ENCODE measurements at places on chromosomes 11 and 22.

DNA sequence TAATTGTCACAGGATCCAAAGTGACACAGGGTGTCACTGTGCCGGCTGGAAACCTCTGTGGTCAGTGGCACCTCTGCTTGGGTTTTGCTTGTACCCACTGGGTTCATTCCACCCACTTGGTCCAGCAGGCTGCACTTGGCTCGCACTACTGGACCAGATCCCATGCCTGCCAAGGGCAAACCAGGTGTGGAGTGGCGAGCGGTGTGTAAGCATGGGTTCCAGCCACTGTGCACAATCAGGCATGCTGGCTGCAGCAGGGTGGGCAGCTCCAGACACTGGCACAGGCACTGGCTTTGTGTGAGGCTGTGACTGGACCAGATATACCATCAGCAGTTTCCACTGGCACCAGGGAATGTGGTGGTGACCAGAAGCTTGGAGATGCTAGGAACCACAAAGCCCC lies 261.4 kb downstream of the KCNA4 start:
- no peak for DNase-seq

DNA sequence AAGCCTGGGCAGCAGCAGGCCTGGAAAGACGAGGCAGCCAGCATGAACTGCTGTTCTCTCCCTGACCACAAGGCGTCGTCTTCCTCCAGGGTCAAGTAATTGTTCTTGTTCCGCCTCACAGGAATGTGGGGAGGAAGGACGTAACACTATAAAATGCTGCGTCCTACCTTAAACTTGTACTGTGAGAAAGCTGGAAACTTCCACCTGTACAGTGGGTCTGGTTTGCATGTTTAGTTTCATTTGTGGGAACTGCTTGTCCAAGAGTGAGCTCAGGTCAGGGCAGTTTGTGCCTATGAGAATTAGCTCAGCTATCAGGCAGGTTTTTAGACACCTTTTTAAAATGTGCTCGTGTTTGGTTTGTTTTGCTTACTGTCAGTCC lies 55.2 kb downstream of the PANX1 start:
- peak; percentile 68 for DNase-seq

DNA sequence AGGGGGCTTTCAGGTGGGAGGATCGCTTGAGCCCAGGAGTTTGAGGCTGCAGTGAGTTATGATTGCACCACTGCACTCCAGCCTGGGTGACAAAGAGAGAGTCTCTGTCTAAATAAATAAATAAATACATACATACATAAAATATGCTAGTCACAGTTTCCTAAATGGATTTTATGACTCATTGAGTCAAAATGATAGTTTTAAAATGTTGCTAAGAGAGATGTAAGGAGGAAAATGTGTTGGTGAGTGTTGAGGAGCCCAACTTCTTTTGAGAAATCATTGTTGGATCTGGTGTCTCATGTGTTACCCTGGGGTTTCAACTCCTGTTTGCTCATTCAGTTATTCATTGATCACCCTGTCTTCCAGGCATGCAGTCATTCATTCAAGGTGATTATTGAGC lies 21.0 kb downstream of the PARVB start:
- no peak for DNase-seq

DNA sequence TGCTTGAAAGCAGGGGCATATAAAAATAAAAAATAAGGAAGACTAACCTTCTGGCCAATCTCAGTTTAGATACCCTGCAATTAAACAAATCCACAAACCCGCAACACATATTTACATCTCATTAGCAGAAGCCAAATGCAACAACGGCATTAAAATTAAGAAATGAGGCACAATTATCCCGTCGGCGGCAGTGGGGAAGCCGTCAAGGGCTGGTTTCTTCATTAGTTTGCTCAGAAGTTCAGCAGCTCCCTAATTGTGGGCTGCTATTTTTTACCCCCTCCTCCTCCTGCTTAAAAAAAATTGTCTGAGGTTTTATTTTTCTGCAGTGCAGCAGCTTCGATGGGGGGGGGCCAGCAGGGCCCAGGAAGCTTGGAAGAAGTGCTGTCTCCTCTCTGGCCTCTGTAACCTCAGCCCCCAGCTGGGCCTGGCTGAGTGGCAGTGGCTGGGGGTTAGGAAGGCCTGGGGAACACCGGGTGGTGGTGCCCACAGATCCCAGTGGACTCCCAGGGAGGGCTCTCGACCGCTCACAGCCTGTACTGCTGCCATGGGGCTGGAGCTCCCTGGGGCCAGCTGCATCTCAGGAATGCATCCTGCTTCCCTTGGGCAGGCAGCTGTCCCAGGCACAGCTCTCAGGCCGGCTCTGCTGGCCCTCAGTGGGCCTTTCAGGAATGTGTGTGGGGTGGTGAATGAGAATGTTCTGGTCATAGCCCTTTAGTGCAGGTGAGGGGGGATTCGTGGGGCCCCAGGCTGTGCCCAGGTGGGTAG lies 148.7 kb upstream of the B3GAT1 start:
- DNase-seq, result no peak

- DNase-seq, result no peak
These were observed 49.7 kb downstream of the GGTLC2 start for GRCh38 chr22:22694106-22694505.

DNA sequence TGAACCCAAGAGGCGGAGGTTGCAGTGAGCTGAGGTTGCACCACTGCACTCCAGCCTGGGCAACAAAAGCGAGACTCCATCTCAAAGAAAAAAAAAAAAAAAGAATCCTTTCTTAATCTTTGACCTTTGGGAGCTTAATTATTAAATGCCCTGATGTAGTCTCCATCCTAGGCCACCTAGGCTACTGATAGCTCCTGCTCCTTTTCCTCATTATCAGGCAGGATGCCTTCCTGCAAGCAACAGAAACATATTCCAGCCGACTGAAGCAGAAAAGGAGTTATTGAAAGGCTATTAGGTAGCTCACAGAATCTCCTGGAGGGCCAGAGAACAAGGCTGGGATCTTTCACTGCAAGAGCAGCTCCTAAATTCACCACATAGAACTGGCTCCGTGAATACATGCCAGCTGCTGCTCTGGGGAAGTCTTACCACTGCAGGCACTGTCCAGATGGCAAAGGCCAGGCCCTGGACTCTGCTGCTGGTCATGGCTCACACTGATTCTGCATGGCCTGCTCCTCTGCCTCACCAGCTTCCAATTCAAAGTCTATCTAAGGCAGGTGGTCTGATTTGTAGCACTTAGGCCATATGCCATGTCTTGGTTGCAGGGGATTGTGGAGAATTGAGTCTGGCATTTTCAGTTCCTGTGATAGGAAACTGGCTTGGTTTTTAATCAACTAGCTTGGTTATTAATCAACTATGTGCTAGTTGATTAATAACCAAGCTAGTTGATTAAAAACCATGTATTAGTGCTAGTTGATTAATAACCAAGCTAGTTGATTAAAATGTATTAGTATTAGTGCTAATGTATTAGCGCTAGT lies 26.0 kb upstream of the POLD3 start:
- no peak for DNase-seq

GRCh38 chr11:77467233-77467632 lies 6.7 kb downstream of the PAK1 start:
- DNase-seq, result no peak

- DNase-seq, result no peak
These were observed 752.9 kb downstream of the CNTN5 start for GRCh38 chr11:99773646-99774045.

- DNase-seq, result no peak
These were observed 55.3 kb downstream of the SHANK2 start for GRCh38 chr11:71197096-71197495.

- peak; percentile 95 for DNase-seq
These were observed 84.4 kb downstream of the MRTFA start for GRCh38 chr22:40552070-40552469.

GRCh38 chr11:35525501-35526175 lies at the start of gene PAMR1:
PAMR1 (minus strand) TSS chr11:35525616; CDS start chr11:35525585, 31 bp downstream.
- no peak for DNase-seq

DNA sequence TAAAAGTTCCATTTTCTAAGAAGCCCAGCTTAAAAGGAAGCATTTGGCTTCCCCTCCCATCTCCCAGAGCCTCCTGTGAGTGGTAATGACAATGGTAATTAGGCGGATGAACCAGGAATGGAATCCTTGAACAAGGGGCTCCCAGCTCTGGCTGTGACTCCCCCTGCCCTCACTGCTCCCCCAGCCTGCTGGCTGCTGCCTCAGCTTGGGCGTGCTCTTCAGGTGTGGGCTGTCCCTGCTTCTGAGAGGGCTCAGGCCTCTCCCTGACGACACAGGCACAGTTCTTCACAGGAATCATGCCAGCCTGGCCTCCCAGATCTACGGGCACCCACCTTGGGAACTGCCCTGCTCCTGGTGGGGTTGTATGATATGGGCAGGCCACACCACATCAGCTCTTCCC lies 81.7 kb upstream of the NARS2 start:
- DNase-seq, result no peak

GRCh38 chr11:70298243-70298915 lies 27.9 kb downstream of the PPFIA1 start:
- no peak for DNase-seq

GRCh38 chr11:30172883-30173311 lies 57.9 kb upstream of the FSHB start:
- DNase-seq, result no peak

DNA sequence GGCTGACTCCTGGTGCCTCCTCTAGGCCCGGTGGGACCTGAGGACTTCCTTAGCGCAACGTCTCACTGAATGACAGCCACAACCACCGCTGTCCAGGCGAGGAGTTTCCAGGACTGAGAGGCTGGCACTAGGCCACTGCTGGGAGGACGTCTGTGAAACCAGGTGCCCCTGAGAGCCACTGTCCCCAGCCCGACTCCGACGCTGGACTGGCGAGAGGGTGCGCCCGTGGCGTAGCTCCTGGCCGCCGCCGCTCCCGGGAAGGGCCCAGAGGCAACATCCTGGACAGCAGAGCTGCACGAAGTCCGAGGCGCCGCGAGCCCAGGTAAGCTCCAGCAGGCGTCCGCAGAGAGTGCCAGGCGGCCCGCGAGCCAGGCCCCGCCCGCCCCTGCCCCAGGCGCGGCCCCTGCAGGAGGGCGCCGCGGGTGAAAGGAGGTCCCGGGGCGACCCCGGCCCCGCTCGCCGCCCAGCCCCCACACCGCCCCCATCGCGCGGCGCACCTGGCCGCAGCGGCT lies 525 bp downstream of the DGCR2 start:
- peak; percentile 54 for DNase-seq
